SK-N-MC (cell line): ENCODE measurements at places on chromosomes 11 and 22.

- DNase-seq = no peak
Measured at GRCh38 chr11:114269498-114269897, 26.7 kb upstream of the NNMT start.

- DNase-seq = no peak
Measured at GRCh38 chr22:45718391-45718790, 46.8 kb downstream of the ATXN10 start.

DNA sequence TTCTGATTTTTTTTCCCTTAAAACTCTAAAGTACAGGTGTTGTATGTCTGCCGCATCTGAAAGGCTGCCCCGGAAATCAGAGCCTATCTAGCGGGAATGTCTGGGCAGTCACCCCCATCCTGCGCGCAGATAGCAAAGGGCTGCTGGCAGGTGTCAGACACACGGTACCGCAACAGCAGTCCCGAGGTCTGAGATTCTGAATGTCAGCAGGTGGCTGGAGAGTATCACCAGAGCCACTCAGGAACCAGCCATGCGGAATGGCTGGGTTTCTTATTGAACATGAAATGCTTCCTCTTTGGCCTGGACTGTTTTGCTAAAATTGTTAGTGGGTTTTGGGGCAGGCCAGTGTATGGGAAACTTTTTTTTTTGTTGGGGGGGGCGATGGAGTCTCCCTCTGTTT lies 53.3 kb downstream of the CERK start:
- DNase-seq = no peak

GRCh38 chr11:124460459-124460858 lies 15.0 kb upstream of the OR8B8 start:
- DNase-seq = no peak

- DNase-seq = no peak
Measured at GRCh38 chr11:41461057-41461681, 1.7 kb upstream of the LRRC4C start.

- no peak for DNase-seq
Measured at GRCh38 chr11:72681226-72682153, 7.3 kb upstream of the PDE2A start.

DNA sequence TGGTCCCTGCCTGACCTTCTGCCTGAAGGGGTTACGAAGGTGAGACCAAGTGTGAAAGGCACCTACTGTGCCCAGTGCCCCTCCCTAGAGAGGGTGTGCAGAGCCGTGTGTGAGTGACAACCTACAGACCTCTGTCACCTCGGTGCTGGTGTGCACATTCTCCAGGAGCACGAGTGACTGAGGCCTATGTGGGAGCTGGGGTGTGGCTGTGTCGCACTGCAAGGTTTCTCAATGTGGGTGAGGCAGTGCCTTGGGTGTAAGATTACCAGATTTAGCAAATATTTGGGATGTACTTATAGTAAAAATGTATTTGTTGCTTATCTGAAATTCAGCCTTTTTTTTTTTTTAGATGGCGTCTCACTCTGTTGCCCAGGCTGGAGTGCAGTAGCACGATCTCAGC lies 5.6 kb downstream of the STARD10 start:
- no peak for DNase-seq

GRCh38 chr11:10899121-10899830 lies 41.4 kb upstream of the ZBED5 start:
- DNase-seq = no peak

- DNase-seq = no peak
Measured at GRCh38 chr22:22474733-22475132, 33.8 kb downstream of the ZNF280B start.

DNA sequence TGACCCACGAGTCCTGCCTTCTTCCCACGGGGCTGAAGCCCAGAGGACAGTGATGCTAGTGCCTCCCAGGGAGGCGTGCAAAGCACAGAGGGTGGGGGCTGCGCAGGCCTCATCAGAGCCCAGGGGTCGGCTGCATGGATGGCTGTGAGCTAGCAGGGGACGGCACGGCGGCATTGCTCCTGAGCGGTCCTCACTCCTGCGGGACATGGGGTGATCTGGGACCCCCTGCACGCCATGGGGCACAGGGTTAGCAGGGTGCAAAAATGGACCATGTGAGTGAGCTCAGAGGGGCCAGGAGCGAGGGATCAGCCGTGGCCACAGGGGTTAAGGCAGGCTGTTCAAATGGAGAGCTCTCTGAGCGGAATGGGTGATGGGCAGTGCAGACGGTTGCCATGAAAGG lies 138.3 kb downstream of the SNX19 start:
- no peak for DNase-seq

DNA sequence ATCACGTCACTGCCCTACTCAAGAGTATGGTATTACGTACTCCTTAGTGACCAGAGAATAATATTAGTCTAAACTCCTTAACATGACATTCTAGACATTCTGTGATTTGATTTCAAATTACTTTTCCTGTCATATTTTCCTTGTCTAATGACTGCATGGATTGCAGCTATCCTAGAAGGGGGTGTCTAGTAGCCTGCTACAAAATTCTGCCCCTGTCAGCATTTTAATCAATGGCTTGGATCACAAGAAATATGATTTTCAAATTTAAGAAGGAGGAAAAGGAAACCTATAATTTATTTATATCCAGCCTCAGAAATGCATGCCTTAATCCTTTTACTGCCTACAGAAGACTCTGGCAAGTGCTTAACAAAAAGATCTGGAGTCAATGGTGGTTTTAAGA lies 216.8 kb downstream of the SWAP70 start:
- DNase-seq = no peak

DNA sequence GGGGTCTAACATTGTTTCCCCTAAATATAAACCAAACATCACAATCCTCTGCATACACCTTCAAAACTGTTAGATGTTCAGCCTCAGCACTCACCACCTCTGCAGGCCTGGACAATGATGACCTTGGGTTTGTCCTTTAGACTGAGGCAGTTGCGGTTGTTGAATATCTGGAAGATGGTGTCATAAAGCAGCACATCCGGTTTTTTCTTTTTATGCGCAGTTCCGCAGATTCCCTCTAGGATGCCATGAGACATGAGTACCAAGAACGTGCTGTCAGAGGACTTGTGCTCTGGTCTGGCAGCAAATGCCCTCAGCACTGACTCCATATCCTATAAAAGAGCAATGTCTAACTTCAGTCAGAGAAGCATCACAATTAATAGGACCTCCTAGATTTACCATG lies 22.8 kb downstream of the CASP5 start:
- no peak for DNase-seq

DNA sequence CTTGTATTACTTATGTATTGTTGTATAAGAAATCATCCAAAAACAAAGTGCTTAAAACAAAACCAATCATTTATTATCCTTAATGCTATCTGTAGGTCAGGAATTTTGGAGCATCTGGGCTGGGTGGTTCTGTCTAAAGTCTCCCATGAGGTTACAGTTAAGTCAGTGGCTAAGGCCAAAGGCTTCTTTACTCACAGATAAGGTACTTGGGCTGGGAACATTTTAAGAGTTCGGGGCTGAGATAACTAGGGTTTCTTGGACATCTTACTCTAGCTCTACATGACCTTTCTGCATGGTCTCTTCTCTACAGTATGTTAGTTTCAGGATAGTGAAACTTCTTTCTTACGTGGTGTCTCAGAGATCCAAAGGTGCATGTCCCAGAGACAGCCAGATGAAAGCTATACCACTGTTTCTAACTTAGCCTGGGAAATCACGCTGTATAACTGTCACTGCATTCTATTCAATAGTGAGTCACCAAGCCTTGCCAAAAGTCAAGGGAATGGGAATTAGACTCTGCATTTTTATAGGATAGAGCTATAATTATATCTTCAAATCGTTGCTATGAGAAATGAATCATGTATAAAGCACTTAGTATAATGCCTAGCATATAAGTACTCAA lies 29.6 kb downstream of the SOX6 start:
- DNase-seq = no peak

GRCh38 chr22:41551877-41552582 lies 7.8 kb upstream of the POLR3H start:
- no peak for DNase-seq

DNA sequence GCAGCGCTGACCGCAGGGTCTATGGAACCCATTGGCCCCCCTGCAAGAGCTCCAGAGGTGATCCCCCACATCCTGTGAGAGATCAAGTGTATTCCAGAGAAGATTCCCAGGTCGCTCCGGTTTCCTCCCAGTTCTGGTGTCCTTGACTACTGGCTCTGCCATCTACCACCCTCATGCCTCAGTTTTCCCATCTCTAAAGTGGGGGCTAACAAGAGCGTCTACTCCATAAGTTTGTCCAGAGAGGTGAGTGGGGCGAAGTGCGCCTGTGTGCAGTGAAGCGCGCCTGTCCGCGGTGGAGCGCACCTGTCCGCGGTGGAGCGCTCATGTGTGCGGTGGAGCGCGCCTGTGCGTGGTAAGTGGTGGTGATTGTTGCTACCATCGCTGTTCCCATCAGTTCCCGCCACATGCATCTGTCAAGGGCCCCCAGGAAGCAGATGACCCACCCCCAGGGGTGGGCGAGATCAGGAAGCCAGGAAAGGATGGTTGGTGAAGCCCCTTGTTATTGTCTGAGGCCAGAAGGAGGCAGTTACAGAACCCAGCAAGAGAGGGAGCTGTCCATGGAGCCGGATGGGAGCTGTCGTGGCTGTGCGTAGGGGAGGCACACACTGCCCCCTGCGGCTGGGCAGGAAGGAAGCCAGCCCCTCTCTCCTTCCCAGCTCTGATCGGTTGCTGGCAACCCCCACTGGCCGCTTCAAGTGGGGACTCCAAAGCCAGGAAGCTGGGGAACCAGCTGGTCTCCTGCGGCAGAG lies 73.2 kb upstream of the FGF3 start:
- no peak for DNase-seq

GRCh38 chr11:115344846-115345245 lies 159.4 kb downstream of the CADM1 start:
- no peak for DNase-seq

GRCh38 chr22:22201185-22201929 lies 43.2 kb upstream of the VPREB1 start:
- DNase-seq = no peak

DNA sequence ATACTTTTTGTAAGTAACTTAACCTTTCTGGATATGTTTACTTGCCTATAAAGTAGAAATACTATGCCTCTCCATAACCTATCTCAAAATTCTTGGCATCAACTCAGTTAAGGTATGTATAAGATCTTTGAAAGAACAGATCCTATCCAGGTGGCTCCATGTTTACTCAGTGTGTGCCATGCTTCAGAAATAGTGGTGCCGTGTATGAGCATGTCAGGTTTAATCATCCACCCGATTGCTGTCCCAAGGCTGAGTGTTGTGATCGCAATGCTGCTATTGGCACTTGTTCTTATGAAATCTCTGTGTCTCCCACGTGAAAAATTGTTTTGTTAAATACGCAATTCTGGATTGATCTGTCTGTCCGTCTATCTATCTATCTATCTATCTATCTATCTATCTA lies 85.9 kb upstream of the SNX19 start:
- DNase-seq = no peak

GRCh38 chr11:130848361-130849214 lies 67.7 kb downstream of the SNX19 start:
- DNase-seq = no peak

DNA sequence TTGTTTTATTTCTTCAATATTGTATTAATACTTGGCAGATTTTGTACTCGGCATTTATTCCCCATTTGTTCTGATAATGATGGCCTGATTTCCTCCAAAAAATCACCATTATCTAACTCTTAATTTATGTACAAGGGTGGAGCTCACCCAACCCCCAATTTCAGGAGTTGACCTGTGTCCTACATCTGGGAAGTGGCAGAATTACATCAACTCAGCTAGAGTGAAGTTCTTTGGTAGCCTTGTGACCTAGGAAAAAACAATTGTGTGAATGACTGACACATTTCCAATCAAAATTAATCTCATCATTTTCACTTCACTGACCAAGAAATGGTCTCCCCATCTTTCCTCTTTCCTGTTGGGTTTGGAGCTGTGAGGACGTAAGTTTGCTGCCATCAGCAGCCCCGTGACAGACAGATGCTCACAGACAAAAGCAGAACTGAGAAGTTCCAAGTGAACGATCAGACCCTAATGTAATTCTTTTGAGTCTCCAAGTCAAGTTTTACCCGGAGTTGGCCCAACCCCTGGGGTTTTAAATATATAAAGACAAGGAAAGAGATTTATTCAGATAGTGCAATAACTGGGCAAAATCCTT lies 16.6 kb upstream of the MS4A6E start:
- DNase-seq = no peak

DNA sequence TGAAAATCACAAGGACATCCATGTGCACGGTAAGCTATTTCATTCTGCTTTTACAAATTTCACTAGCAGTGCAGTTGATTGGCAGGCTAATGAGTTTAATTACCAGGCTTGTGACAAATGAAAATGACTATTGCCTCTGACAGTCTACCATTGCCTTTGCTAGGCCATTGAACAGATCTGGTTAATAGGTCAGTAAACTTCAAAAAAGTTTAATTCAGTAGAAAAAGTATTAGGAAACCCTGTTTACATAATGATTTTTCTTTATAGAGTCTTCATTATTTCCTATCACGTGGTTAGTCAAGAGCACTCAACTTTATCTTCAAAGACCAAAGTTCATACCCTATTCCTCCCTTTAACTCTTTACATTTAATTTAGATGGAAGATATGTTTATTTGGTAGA lies 77.0 kb downstream of the PRMT3 start:
- DNase-seq = no peak

DNA sequence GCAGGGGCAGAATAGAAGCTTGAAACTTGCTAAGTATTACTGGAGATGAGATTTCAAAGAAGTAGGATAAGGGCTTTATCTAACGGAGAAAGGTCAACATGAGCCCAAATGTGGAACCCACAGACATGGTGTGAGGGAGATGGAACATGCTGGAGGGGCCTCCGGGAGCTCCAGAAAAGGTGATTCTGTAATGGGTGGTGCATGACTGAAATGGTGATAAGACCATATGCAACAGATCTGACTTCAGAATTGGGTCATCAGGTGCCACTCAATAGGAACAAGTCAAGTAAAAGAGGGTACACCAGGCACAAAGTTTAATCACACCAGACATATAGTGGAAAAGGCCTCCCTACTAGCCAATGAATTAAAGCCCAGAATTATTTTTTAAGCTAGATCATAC lies 7.9 kb upstream of the CEP295 start:
- DNase-seq = no peak
